Activated T-helper 17 cell treated with anti-CD3 and anti-CD28 coated beads, Interleukin-2, amount 50 U/mL, for 72 hours (primary cell): ENCODE measurements at places on chromosomes 5 and 9. TPM values are rescaled to one million over a fixed set of nuclear protein-coding genes. Genes with fewer than 3 reads are reported as not detected.

- no peak for ATAC-seq
Observed at GRCh38 chr9:89754193-89754592, 149.4 kb downstream of the GADD45G start.

GRCh38 chr5:68848091-68848490 lies 245.7 kb upstream of the SLC30A5 start:
- no peak for ATAC-seq

- ATAC-seq: no peak
Observed at GRCh38 chr9:81462801-81463200, 226.5 kb downstream of the TLE1 start.

GRCh38 chr5:78893940-78894677 lies 91.0 kb downstream of the ARSB start:
- no peak for ATAC-seq

- peak; percentile 84 for ATAC-seq
Observed at GRCh38 chr9:84296146-84296843, 44.3 kb downstream of the SLC28A3 start.

- ATAC-seq: no peak
Observed at GRCh38 chr5:30959238-30959637, 234.2 kb upstream of the CDH6 start.

GRCh38 chr5:9376363-9377117 lies 169.3 kb downstream of the SEMA5A start:
- ATAC-seq: no peak

DNA sequence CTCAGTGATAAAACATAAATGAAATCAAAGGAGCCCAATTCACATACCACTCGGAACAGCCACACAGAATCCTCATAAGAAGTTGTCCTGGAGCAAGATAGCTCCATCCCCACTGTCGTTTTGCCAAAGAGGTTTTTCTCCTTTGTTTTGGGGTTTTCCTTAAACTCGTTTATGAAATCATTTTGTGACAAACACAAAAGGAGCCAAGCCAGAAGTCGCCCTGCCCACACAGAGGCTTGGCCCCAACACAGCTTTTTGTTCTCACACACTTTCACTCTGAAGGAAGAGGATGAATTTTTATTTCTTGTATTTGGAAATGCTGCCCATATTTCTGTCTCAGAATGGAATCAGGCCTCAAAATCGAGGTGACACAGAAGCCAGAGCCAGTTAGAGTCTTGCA lies 113.4 kb downstream of the HSD17B3 start:
- ATAC-seq: no peak

GRCh38 chr5:179623906-179624741 lies 653 bp upstream of the HNRNPH1 start:
- peak; percentile 60 for ATAC-seq

DNA sequence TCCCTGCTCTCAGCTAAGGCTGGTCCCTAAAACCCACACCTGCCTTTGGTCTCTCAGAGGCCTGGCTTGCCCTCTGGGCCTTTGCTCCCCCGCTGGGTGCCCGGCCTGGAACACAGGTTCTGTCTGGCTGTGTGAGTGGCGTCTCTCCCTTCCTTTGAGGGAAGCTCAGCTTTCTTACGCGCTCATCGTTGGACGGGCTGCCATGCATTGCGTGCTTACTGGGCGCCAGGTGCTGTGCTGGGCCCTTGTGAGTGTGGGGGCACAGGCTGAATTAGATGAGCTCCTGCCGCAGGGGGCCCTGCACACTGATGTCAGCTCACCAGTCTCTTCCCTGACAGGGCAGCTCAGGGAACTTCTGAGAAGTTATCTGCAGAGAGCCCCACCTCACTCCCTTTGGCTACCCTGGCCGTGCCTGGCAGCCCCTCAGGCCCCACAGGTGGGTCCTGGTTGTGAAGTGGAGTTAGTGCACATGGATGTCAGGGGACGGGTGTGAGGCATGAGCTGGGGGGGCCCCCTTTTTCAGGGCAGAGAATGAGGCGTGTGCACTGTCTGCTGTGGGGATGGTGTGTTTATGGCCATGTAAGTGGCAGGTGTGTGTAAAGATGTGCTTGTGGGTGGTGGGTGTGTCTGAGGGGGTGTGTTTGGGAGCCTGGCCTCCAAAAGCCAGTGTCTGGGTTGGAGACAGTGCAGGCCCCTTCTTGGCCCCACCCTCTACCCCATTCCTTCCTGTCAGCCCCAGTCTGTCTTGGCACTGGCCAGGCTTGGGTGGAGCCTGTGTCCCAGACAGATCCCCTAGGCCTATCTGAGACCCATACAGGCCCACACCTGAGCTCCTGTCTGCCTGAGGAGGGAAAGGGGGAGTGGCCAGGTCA lies 7.5 kb upstream of the RMND5B start:
- no peak for ATAC-seq

DNA sequence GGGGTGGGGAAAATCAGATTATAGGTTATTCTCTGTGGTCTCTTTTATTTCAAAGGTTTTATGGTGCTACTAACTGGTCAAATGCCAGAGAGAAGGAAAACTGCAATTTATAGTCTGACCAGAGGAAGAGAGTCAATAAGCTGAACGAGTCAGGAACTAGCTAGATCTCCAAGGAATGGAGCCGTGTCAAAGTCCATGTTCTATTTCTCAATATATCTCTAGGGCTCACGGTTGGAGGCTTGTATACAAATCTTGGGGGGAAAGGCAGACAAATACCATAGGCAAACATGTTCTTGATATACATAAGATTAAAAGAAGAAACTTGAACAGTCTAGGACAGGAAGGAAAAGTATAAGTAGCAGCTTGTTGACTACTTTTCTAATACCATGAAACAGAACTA lies 627.1 kb downstream of the PDE4D start:
- ATAC-seq: no peak

- ATAC-seq: no peak
Observed at GRCh38 chr9:35712762-35713400, 19.1 kb downstream of the TLN1 start.

DNA sequence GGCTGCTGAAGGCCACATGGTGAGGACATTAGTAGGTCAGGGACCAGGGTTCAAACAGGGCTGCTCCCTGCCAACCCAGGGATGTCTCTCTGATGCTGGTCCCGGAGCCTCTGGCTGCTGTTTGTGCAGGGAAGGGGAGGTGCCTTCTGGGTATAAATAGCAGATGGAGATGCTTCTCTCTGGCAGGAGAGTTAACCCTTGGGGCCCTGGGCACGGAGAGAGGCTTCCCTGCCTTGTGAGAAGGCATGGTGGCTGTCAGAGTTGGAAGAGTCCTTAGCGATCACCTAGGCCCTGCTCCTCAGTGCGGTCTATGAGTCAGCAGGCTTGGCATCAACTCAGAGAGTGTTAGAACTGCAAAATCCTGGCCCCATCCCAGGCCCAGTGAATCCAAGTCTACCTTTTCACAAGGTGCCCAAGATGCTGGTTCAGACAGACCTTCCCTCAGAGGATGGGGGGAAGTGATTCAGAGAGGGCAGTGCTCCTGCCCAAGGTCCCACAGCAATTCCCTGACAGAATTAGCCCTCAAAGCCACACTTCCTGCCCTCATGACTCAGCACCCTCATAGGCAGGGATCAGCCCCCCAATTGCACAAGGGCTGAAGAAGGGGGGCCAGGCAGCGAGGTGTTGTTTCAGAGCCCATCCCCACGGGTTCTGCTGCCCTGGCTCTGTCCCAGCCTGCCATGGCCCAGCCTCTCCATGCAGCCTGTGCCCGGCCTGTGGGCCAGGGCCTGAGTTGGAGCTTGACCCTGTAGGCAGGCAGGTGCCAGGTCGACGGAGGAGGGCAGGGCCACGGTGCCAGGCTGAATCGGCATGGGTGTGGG lies 25.6 kb downstream of the CAMK2A start:
- no peak for ATAC-seq

GRCh38 chr9:87615136-87615535 lies 110.8 kb upstream of the CTSL start:
- no peak for ATAC-seq

DNA sequence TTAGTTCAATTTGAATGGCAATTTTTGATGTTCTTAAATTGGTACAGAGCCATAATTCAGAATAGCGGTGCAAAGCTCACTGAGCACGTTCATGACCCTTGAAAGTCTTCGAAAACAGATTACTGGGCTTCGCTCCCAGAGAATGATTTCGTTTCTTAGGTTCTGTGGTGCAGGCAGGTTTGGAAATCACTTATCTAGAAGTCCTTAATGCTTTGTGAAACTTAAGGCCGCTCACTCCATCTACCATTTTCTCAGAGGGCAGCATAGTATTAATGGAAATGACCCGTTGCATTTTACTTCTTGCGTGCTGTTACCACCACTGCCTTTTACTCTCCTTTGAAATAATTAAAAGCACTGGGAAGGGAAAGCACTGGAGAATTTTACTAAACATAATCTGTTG lies 2.9 kb upstream of the MAT2B start:
- no peak for ATAC-seq

DNA sequence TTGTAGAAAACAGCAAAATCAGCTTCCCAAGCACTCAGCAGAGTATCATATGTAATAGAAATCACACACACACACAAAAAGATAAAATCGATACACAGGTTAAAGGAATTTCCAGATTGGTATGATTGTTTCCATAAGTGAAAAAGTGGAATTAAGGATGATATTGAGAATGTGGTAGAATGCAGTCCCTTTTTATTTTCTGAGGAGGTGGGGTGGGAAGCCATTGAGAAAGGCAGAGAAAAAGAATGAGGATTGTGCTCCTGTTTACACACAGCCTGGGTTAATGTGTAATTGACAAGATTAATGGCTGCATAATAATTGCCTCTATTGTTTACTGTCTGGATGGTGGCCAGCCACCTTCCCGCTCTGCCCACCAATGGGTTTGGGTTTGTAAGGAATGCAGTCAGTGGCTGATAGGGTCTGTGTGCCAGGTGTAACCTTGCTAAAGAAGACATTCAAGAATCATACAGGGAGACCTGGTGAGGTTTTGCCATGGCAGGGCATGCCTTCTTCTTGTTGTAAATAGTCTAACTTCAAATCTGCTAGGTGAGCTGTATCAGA lies 177.2 kb upstream of the MAP3K1 start:
- no peak for ATAC-seq

Gene NTRK2
- total RNA-seq: 9.6 TPM

Gene PCDHB11
- total RNA-seq: not detected

Gene PCDHGC5
- total RNA-seq: not detected

Gene KCNV2
- total RNA-seq: not detected

Gene FOXD4
- 0.22 TPM for total RNA-seq

Gene WWC1
- 1.9 TPM for total RNA-seq
